ENCODE measurements at places on chromosomes 2 and 18. TPM values are rescaled to one million over a fixed set of nuclear protein-coding genes. Genes with fewer than 3 reads are reported as not detected.

DNA sequence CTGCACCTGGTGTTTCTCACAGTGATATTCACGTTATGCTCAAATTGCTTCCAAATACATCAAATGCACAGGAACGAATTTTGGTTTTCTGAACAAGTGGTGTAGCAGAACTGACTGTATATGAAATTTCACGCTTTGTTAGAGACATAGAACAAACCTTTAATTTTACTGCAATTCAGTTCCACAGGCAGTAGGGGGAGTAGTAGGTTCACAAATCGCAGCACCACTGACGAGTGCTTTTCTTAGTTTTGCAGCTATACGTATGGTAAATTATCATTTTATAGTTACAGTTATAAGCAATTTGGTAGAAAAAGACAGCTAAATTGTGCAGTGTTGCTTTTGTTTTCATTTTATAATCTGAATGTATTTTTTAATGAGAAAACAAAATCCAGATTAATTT is 113.3 kb downstream of the KIAA1328 start:
- H3K27me3 ChIP-seq = no peaks in the 10 kb centered on the region
- no peak overlapping the region for H3K27ac ChIP-seq
- H3K4me1 ChIP-seq = no peaks in the 10 kb centered on the region
- no peak for DNase-seq
- H3K36me3 ChIP-seq = no peaks in the 10 kb centered on the region

DNA sequence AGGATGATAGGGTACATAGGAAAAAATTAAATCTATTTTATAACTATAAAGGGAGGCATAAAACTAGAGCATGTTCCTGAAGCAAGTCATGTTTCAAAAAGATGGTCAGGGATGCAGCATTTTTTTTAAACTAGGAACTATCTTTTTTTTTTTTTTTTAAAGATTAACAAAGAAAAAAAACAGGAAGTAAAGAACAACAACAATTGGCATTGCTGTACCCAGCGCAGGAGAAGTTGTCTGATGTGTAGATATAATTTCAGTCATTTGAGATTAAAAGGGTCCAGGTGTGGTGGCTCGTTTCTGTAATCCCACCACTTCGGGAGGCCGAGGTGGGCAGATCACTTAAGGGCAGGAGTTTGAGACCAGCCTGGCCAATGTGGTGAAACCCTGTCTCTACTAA is 41.5 kb downstream of the PMAIP1 start:
- H3K27ac ChIP-seq = no peak overlapping the region
- no peaks in the 10 kb centered on the region for H3K36me3 ChIP-seq
- no peak for DNase-seq
- H3K4me3 ChIP-seq = no peak overlapping the region

Gene VWA3B
- total RNA-seq = not detected

Gene SERPINB2
- total RNA-seq = not detected

Gene OXER1
- 1.5 TPM for total RNA-seq

DNA sequence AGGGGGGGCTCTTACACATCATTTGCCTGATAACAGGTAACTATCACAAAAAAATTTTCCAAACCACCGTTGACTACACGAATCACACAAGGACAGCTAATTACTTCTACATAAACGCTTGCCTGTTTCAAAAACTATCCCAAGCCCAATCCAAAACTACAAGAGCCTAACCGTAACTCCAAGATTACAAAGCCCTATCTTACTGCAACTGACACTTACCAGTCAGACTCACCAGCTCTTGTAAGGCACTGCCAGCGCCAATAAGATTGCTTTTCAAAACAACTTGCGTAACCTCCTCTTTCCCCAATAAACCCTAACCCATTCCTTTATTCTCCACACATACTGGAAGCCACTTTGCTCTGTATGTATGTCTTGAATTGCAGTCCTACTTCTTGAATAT is 148.4 kb downstream of the NBAS start:
- DNase-seq = no peak
- no peaks in the 10 kb centered on the region for H3K4me1 ChIP-seq
- no peak overlapping the region for H3K27ac ChIP-seq
- peaks cover 4% of the 10 kb centered on the region for H3K36me3 ChIP-seq
- H3K27me3 ChIP-seq = no peaks in the 10 kb centered on the region

Data from adrenal gland (tissue), 19 donors.